ENCODE measurements at places on chromosomes 2 and 18.
A peak's percentile ranks its signal among the peaks of the same experiment; 100 is the strongest.

DNA sequence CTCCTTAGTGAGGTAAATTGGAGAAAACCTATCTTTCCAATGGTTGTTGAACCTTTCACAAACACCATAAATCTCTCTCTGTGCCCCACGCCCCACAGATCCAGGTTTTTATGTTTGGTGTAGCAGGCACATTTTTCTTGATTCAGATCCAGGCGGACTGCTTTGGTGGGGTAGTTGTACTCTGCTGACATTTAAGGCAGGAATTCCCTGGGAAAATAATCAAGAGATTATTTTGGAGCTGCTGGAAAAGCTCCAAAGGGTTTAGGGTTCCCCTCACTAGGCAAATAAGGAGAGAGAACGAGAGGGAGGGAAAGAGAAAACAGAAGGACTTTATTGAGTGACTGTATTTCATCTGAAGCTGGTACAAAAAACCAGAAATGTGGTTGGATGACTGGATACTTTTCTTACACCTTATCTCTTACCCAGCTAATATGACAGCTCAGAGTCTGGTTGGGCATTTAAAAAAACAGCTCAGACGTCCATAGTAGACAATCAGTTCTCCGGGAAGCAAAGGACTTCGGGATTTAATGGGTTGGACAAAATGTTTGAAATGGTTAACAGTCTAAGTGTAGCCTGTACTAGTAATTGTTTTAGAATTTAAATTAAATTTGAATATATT, 3.6 kb upstream of the AQP4 start:
- no peak for DNase-seq

- DNase-seq: no peak
Measured at GRCh38 chr2:112915300-112916144, 4.6 kb downstream of the IL37 start.

DNA sequence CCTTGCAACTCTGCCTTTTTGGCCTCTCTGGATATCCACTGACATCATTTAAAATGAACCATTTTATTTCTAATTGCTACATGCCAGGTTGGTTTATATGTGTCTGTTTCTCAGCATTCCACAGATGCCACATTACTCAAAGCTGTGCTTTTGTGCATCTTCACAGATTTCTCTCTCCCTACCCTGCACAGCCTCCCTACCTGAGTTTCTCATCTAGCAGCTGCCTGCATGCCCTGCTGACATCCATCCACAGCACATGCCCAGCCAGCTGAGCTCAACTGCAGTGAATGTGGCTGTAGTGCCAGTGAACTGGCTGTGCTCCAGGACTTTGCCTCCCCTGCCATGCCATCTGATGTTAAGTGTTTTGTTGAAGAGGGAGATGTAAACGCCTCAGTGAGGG, 44.5 kb downstream of the PKP4 start:
- no peak for DNase-seq

GRCh38 chr2:144099780-144100377, 420.0 kb downstream of the ZEB2 start:
- DNase-seq: no peak

DNA sequence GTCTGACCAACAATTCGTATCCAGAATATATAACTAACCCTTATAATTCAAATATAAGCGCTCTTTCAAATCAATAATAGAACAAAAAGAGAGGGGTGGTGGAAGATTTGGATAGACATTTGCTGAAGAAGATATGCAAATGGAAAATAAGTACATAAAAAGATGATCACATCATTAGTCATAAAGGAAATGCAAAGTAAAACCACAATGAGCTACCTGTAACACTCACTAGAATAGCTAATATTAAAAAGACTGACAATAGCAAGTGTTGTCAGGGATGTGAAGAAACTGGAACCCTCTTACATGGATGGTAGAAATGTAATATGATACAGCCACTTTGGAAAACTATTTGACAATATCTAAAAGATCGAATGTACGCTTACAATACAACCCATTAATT, 84.9 kb upstream of the MRPS9 start:
- DNase-seq: no peak

- no peak for DNase-seq
Measured at GRCh38 chr18:64258111-64258650, 109.3 kb upstream of the LINC00305 start.

- DNase-seq: no peak
Measured at GRCh38 chr18:420661-421246, 79.7 kb downstream of the COLEC12 start.

- DNase-seq: no peak
Measured at GRCh38 chr2:43355399-43355798, 129.0 kb upstream of the ZFP36L2 start.

DNA sequence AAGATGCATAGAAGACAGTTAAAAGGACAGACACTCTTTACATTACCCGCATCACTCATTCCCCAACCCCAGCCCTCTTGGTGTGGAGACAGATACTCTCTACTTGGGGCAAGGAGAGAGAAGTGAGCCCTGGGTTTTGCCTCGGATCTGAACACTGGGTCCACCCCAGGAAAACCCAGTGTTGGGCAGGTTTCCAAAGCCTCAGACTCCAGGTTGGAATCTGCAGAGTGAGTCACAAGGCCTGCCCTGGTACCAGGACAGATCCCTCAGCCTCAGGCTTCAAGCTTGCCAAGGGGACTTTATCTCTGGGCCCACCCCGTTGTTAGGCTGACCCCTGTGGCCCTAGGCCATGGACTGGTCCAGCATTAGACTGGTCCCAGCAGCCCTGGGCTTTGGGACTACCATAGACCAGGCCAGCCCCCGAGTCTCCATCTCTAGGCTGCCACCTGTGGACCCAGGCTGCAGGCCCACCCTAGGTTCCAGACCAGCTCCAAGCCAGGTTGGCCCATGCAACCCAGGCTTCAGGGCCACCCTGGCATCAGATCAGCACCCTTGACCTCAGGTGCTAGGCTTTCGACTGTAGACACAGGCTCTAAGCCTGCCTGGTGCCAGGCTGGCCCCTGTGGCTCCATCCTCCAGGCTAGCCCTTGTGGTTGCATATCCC, 112.8 kb downstream of the GULP1 start:
- DNase-seq: no peak

DNA sequence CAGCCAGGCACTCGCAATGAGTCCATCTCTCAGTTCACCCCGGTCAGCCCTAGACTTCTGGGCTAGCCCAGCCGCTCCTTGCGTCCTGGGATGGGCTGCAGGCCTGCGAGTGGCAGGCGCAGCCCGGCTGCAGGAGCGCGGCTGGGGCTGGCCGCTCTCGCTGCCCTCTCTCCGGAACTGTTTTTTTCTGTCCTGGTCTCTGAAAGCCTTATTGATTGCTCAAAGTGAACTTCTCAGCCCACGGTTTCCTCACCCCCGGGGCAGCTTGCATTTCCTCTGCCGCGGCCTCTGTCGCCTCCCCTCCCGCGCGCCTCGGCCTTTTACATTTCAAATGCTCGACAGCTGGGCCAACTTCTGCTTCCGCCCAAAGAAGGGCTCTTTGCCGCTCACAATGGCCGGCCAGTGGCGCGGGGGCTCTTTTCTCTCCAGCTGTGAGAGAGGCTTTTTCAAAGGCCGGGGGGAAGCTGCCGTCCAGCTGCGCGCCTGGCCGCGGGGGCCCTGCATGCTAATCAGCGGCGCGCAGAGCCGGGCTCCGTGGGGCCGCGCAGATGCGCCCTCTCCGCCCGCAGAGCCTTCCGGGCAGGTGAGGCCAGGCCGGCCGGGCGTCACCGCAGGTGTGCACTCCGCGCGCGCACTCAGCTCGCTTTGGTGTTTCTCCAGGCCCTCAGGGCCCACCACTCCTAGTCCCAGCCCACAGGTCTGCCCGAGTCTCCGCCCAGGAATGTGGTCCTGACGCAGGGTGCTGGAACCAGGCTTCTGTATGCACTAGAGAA, 513.8 kb downstream of the RNF144A start:
- peak; percentile 18 for DNase-seq

DNA sequence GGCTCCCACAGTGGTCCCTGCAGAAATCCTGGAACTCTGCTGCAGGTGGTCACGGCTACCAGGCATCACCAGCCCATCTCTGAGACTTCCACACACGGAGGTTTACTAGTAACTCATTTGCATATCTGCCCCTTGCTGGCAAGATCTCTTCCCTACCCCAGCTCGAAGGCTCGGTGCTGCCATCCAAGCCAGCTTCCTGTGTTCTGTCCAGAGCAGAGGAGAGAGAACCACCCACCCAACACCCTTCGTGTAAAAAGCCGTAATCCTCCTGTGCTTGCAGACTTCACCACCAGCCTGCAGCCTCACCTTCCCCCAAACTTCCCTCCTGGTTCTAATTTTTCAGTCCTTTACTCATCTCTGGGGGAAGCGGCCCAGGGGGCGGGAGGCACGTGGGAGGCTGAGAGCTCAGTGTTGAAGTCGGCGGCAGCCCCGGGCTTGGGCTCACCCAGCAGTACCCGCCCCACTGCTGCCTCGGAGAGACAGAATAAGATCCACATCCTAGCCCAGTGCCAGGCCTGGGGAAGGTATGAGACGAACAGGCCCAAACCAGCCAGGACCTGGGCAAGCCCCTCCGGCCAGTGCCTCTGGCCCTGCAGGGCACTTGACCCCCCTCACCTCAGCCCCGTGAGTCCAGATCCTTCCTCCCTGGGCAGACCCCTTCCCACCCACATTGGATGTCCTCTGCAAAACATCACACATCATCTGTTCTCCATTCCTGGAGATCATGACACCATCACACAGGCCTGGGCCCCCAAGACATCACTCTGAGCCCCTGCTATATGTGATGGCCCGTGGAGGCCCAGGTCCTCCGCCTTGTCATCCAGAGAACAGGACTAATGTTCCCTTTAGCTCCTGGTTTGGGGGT, 145.8 kb upstream of the ID2 start:
- no peak for DNase-seq

- DNase-seq: peak; percentile 50
Measured at GRCh38 chr2:177332026-177332991, 60.3 kb upstream of the AGPS start.

DNA sequence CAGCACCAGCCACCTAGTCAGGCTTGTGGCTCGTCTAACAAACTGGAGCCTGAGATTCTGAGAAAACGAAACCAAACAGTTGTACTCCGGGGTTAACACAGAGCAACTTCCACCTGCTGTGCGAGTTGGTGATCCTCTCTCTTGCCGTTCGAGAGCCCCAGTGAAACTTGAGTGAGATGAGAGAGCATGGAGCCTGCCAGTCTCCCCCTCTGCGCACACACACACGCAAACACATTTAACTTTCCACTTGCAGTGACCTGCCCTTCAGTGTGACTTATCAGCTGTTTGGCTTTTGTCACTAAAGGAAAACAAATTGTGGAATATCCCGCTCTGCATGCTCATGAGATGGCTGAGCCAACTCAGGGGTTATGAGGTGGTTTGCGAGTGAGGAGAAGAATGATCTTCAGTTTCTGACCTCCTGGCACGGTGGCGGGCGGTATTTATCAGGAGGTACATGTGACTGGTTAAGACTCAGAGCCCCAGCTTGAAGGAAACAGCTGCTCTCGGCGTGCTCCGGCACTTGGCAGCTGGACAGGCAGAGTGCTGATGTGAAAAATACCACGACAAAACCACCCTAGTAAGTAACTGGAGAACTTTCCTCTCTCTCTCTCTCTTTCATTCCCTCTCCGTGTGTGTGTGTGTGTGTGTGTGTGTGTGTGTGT, at the start of gene RASGRP3:
RASGRP3 (plus strand) TSS at position 519 of the 662 bp plus-strand sequence. CDS start 38,488 bp downstream, outside the sequence.
- peak; percentile 75 for DNase-seq

DNA sequence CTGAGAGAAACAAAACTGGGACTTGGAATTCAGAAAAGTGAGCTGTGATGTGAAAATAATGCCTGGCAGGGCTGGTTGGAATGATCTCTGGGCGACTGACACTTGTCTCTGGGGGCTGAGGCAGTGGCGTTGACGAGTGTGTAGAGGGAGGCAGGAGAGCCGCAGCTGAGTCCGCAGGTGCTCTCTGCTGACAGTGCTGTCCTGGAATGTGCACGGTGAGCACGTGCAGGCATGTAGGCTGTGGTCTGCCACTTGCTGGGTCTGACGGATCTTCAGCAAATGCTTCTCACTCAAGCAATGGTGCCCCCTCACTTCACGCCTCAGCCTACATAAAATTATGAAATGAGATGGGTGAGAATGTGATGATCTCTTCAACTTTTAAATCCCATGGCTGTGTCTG, 38.5 kb upstream of the ATP9B start:
- DNase-seq: no peak

- no peak for DNase-seq
Measured at GRCh38 chr18:71105078-71105819, 816.4 kb downstream of the SOCS6 start.

- DNase-seq: no peak
Measured at GRCh38 chr18:26040051-26040656, 50.3 kb downstream of the SS18 start.

GRCh38 chr2:199228887-199229819, 228.6 kb downstream of the SATB2 start:
- DNase-seq: no peak

GRCh38 chr2:10303694-10304378, 1.1 kb downstream of the HPCAL1 start:
- peak; percentile 51 for DNase-seq

- no peak for DNase-seq
Measured at GRCh38 chr2:143680885-143681405, 551.7 kb downstream of the ARHGAP15 start.

- DNase-seq: no peak
Measured at GRCh38 chr18:65968239-65969004, 217.6 kb downstream of the CDH7 start.

- no peak for DNase-seq
Measured at GRCh38 chr2:208099682-208100470, 24.4 kb downstream of the CRYGD start.

- peak; percentile 50 for DNase-seq
Measured at GRCh38 chr18:79405019-79405780, 9.5 kb downstream of the NFATC1 start.

GRCh38 chr2:35314049-35314448, 1041.5 kb upstream of the CRIM1 start:
- DNase-seq: no peak

DNA sequence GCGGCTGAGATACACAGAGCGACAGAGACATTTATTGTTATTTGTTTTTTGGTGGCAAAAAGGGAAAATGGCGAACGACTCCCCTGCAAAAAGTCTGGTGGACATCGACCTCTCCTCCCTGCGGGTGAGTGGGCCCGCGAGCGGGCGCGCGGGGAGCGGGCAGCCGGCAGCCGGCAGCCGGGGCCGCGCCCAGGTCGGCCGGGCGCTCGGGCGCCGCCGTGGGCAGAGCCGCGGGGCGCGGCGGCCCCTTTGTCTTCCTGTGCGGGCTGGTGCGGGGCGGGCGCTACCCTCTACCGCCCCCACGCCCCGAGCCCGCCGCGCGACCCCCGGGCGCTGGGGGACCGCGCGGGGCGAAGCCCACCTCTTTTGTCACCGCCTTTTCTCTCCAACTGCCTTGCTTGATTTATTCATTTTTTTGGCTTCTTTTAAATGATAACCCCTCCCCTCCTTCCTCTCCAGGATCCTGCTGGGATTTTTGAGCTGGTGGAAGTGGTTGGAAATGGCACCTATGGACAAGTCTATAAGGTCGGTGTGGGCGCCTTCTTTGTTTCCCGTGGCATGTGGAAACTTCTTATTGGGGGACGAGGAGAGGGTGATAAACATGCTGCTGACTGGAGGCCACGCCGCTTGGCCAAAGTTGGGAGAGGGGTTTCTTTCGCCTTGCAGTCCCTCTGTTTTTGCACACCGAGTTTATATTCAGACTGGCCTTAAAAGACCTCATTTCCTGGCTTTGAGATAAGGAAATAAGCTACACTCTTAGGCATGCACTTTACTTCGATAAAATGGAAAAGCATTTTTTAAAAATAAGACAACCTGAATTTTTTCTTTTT, 722 bp downstream of the MAP4K4 start:
- peak; percentile 24 for DNase-seq

- no peak for DNase-seq
Measured at GRCh38 chr2:217929757-217930707, 72.8 kb downstream of the TNS1 start.

GRCh38 chr2:102099536-102100298, 42.8 kb upstream of the IL1R1 start:
- no peak for DNase-seq

GRCh38 chr2:47095349-47096020, 59.6 kb downstream of the STPG4 start:
- no peak for DNase-seq

- DNase-seq: no peak
Measured at GRCh38 chr2:100241236-100241635, 81.1 kb downstream of the LONRF2 start.

Data from central memory CD4-positive, alpha-beta T cell (primary cell).